T-helper 1 cell (primary cell): ENCODE measurements at places on chromosomes 4 and X.

DNA sequence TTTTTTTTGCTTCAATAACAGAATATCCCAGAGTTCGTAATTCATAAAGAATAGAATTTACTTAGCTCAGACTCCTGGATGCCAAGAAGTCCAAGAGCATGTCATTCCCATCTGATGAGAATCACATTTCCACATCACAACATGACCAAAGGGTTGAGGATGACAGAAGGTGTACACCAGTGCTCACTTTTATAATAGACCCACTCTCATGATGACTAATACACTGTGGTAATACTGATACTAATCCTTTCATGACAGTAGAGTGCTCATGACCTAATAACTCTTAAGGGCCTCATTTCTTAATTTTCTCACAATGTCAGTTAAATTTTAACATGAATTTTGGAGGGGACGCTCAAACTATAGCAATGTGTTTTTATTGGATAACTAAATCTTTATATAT is 69.2 kb downstream of the ZNF732 start:
- no peak for DNase-seq

- DNase-seq, result no peak
Measured at GRCh38 chr4:162154862-162155540, 8.8 kb downstream of the FSTL5 start.

- DNase-seq, result no peak
Measured at GRCh38 chrX:20352504-20352903, 85.8 kb upstream of the RPS6KA3 start.

DNA sequence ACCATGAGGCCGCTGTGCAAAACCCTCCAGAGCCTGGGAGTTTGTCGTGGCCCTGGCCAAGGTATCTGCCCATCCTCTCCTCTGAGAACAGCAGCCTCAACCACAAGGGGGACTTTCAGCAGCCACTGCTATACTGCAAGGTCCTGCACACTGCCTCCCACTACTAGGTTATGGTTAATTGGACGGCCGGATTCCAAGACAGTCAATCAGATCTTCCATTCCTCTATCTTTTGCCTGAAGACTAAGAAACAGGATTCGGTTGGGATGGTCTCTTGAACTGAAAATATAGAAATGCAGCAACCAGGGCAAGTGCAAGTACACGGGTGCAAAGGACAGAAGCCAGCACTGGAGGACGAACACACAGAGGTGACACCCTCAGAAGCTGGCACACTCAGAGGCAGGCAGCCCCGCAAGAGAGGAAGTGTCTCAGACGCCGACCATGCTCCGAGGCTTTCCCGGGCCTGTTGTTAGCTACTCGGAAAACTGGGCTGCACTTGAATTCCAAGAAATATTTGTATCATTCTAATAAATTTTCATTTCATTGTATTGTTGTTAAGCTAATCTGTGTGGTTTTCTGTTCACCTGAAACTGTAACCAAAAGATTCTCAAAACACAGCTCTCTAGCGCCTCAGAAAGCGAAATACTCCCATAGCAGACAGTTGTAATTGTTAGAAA is 63.3 kb downstream of the AFAP1 start:
- peak; percentile 22 for DNase-seq

DNA sequence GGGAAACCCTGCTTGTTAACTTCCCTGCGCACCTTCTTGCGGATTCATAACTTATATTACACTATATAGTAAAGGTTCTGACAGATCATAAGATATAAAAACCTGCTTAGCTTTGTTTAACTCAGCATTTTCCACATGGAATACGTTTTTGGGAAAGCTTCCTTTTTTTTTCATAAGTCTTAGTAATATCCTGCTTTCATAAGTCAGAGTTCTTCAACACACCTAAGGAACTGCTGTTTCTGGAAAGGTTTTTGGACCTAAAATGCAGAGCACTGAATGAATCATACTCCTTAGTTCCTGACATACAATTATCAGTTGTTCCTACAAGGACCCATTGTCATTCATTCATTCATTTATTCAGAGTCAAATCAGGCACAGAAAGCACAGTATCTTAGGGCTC is 32.3 kb upstream of the OCIAD2 start:
- DNase-seq, result no peak

GRCh38 chr4:119632216-119632615 is 3.6 kb upstream of the PDE5A start:
- no peak for DNase-seq

GRCh38 chr4:184196730-184197385 is 20.8 kb downstream of the ENPP6 start:
- no peak for DNase-seq

DNA sequence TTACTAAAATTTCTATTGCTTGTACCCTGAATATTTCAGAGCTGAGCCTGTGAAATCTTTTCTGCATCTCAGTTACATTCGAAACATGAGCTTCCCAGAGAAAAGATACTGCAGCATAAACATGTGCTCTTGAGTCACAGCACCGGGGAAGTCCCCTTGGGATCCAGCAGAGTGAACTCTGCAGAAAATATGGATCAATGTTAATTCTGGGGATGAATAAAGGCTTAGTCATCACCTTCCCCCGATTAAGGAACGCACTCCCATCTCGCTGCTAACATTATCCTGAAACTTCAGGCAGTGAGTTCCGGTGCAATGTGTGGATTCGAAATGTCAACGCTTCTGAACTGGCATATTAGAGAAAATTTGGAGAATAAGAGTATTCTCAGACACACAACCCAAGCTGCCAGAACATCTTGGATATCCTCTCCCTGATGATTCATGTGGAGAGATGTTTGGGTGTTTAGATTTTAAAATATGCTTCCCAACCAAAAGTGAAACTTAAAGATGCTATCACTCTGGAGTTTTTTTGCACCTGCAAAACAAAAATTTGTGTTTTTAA is 90.8 kb downstream of the IRF2 start:
- DNase-seq, result no peak

DNA sequence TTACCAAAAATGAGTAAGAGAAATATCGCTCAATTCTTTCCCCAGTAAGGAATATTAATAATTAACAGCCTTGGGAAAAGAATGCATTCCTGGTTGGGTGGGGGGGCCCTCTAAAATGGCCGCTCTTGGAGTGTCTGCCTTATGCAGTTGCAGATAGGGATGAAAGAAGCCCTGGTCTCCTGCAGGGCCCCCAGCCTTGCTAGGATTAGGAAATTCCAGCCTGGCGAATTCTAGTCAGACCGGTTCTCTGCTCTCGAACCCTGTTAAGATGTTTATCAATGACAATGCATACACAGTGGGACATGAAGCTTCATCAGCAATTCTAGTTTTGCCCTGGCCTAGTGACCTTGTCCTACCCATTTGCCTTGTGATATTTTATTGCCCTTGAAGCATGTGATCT is 1047.7 kb upstream of the GRID2 start:
- DNase-seq, result no peak

DNA sequence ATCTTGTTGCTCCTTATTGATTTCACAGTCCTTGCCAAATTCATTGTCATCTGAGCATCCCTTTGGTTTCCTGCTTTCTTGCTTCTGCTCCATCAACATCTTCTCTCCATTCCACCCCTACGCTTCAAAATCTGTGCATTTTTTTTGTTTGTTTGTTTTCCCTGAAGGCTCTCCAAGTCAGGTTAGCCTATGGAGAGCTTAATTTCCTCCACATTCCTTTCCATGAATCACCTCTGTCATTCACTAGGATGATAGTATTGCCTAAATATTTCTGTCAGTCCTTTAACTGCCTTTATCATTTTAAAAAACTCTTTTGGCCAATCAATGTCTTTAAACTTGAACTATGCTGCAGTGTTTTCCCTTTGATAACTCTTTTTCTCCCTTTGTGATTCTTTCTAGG is 67.7 kb downstream of the PPARGC1A start:
- DNase-seq, result no peak

GRCh38 chr4:1208970-1209704 is 36.8 kb upstream of the SPON2 start:
- no peak for DNase-seq

GRCh38 chrX:72245461-72246089 is 6.7 kb upstream of the ERCC6L start:
- peak; percentile 17 for DNase-seq

DNA sequence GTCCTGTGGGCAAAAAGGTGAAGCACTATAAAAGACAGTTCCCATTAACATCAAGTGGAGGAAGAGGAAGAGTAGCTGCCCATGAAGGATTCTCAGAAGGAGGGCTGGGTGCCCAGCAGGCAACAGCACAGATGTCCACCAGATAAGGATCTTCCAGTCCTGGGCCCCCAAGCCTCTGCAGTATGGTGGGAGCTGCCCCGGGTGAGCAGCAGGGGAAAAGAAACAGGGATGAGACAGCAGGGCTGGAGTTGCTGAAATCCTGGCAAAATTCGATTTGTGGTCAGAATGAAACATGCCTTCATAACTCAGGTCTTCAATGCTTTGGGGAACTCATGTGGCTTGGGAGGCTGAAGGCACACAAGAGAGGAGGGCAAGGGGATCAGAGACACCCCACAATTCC is 94.6 kb downstream of the RASL11B start:
- no peak for DNase-seq

- no peak for DNase-seq
Measured at GRCh38 chr4:52079659-52080058, 28.6 kb downstream of the SPATA18 start.

GRCh38 chr4:118997601-118998000 is 108.9 kb downstream of the SYNPO2 start:
- DNase-seq, result no peak

GRCh38 chr4:131348263-131348662 is 1800.8 kb upstream of the PCDH10 start:
- DNase-seq, result no peak
